ENCODE measurements at places on chromosomes 12 and 14.

GRCh38 chr12:5971194-5971850, 26.3 kb upstream of the ANO2 start:
- DNase-seq: no peak

DNA sequence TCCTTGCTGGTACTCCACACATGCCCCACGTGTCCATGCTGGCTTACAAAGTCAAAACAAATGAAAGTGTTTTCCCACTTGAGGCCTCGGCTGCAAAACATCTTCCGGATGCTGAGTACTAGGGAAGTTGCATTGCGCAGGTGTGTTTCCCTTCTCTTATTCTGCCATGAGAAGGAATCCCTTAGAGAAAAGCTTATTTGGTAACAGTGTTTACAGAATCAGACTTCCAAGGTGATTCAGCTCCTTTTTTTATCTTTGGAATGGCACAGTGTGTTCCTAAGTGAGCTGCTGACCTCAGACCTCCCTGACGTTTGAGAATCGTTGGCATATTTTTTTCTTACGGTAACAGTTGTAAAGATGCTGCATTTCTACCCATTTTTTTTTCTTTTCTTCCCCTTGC, 211.3 kb downstream of the ESR2 start:
- no peak for DNase-seq

GRCh38 chr14:75249251-75249957, 29.2 kb upstream of the FOS start:
- DNase-seq: no peak

DNA sequence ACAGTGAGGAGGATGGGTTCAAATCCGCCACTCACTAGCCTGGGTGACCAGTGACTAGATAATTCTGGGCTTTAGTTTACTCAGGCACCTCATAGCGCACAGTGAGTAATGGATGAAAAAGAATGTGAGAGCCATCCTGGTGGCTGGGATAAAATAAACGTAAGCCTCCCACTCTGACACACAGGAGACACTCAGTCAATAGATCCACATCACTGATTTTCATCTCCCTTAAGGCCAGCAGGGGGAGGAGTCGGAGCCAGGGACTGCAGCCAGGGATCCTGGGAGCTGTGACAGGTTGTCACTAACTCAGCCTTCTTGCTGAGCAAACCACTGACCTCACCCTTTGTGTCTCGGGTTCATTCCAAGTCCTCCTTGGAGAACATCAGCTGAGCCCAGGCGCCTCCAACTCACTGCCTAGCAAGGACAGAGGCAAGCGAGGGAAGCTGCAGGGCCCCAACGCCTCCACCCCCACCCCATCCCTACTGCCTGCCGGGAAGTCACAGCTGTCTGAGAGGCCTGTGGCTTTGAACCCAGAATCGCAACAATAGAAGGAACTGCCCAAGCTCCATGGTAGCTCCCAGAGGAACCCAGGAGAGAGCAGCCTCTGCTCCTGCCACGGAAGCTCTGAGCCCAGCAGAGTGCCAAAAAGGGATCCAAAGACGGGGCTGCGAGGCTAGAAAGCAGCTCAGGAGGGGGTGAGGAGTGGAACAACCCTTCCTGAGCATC, 30.7 kb downstream of the PXN start:
- DNase-seq: no peak

- no peak for DNase-seq
Measured at GRCh38 chr12:3697311-3697870, 55.5 kb downstream of the CRACR2A start.

GRCh38 chr12:9731393-9731792, 1.5 kb downstream of the CLECL1 start:
- no peak for DNase-seq

DNA sequence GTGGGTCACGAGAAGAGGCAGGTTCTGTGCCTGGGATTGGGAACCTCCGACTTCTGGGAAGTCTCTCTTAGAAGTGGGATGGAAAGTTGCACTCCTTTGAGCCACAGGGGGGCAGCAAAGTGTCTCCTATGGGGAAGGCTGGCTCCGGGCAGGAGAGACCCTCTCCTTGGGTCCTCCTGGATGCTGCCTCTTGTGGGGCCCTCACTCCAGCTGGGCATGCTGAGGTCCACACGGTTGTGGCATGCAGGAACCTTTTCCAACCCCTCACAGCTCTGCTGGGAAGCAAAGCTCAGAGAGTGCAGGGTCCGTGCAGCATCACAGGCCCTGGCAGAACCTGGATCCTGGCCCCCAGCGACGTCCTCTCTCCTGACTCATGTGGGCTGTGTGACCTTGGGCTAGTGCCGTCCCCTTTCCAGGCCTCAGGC, 17.4 kb downstream of the SDSL start:
- DNase-seq: no peak

GRCh38 chr14:43308421-43309110, 1198.5 kb downstream of the FSCB start:
- no peak for DNase-seq

DNA sequence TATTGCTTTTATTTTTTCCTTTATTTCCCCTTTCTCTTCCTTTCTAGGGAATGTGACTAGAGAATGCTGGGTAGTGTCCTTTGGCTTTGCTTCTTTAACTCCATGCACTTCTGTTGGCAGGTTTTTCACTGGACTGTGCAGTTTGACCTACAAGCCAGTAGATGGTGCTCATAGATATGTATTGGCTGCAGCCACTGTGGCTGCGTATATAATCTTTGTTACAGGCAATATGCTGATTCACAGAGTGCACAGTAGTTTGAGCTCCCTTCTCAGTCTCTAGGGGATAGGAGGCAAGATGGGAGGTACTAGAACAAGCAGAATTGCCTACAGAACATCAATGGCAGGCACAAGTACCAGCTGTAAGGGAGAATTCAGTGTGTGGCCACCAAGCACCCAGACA, 503.5 kb downstream of the LRFN5 start:
- no peak for DNase-seq

DNA sequence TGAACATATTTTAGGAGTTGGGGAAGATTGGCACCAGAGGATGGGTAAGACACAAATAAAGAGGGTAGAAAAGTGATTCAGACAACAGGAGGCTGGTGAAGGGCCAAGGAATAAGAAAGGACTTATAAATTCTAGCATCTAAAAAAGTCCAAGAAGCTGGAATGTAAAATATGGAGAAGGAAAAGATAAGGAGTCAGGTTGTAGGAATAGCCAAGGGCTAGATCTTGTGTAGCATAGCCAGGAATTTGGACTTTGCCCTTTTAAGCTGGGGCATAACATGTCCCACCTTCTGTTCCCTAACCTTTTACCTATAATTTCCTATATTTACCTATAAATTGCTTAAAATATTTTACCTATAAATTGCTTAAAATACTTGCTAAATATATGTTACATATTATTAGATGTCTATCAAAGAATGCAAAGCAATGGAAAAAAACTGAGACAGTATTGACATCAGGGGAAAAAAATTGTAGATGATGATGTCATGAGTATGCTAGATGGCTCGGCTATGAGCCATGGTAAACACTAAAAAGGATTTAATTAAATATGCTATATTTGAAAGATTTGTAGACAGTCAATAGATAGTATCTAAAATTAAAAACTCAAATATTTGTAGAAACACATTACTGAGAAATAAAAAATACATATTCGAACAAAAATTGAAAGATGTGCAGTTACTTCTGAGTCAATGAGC, 99.7 kb upstream of the PLEKHG7 start:
- no peak for DNase-seq

DNA sequence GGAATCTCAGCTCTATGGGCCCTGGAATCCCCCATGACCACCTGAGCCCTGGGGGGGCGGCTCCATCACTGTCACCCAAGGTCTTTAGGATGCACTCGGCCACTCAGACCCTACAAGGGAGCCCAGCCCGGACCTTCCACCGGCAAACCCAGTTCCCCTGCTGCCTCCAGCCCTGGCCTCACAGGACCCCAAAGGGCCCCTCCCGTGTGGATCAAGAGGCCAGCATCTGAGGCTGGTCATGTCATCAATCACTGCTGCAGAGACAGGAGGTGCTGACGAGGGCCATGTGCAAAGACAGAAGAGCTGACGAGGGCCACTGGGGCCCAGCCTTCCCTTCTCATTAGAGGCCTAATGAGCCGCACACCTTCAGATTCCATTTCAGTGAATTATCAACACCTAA, 39.0 kb upstream of the SFSWAP start:
- DNase-seq: no peak

- DNase-seq: no peak
Measured at GRCh38 chr12:89655841-89656240, 52.8 kb downstream of the ATP2B1 start.

- DNase-seq: no peak
Measured at GRCh38 chr12:114690267-114691135, 6.5 kb upstream of the TBX3 start.

- no peak for DNase-seq
Measured at GRCh38 chr12:95739561-95740313, 50.8 kb downstream of the NTN4 start.

DNA sequence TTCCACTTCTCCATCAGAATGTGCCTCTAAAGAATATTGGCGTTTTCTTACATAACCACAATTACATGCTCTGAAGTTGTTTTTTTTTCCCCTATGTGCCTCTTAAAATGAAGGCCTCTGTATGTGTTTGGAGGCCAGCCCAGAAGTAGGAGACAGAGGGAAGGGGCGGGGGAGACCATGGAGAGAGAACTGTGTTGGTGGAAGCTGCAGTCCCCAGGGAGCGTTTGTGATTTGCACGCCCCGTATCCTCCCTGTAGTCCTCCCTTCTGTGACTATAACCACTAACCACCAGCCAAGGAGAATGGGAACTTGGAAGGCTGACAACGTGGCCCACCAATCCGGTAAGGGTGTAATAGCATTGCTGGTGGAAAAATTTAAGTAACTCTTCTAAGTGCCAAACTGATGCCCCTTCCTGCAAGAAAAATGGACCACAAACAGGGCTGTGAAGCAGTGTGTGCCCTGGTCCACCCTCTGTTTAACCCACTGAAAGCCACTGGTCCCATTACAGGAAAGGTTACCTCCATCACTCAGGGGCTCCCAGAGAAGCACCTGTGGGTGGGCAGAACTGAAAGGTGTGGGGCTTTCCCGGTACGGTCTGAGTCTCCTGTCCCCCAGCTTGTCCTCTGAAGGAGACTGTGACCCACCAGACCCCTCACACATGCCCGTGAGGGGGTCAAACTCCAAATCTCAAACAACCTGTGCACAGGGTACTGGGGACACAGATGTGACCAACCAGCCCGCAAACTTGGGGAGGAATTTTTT, 36.8 kb downstream of the CCDC88C start:
- no peak for DNase-seq

DNA sequence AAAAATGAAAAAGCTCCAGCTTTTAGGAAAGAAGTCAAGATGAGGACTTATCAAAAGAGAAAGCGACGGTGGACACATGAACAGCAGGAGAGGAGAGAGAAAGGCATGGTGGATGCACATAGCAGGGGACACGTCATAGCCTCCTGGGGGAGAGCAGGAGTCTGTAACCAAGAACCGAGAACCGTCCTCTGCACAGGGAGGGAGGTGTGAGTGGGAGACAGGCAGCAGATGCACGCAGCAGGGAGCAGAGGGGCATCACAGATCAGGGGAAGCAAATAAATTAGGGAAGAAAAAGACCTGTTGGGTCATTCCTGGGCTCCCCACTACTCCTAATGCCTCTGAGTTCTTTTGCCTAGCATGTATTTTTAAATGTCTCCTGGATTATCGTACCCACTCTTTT, 138.1 kb upstream of the RMST start:
- DNase-seq: no peak

DNA sequence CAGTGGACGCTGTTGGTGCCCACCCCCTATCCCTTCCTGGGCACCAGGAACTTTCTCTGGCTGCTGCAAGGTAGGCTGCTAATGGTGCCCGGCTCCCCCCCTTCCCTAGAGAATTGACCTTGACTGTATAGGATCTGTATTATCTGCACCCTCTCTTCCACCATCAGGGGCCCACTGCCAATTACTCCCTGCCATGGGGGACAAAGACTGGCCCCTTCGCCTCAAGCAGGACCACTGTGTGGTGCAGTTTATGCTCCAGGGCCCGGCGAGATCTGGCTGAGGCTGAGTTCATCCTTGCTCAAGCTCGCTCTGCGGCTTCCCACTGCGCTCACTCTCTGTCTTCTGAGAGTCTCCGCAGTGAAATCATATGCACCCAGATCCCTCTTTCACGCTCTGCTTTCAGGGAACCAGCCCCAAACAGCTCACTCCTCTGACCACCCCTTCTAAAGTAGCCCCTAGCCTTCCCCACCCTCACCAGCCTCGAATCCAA, 95.2 kb downstream of the LGMN start:
- DNase-seq: no peak

- DNase-seq: no peak
Measured at GRCh38 chr14:56815745-56816144, 5.5 kb upstream of the OTX2 start.

DNA sequence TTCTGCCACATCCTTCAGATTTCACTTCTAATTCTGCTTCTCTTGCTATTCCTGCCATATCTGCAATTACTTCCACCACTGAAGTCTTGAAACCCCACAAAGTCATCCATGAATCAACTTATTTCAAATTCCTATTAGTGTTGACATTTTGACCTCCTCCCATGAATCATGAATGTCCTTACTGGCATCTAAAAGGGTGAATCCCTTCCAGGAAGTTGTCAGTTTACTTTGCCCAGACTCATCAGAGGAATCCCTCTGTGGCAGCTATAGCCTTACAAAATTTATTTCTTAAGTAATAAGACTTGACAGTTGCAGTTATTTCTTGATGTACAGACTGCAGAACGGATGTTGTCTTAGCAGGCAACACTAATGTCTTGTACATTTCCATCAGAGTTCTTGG, 162.9 kb downstream of the PCNX1 start:
- DNase-seq: no peak

DNA sequence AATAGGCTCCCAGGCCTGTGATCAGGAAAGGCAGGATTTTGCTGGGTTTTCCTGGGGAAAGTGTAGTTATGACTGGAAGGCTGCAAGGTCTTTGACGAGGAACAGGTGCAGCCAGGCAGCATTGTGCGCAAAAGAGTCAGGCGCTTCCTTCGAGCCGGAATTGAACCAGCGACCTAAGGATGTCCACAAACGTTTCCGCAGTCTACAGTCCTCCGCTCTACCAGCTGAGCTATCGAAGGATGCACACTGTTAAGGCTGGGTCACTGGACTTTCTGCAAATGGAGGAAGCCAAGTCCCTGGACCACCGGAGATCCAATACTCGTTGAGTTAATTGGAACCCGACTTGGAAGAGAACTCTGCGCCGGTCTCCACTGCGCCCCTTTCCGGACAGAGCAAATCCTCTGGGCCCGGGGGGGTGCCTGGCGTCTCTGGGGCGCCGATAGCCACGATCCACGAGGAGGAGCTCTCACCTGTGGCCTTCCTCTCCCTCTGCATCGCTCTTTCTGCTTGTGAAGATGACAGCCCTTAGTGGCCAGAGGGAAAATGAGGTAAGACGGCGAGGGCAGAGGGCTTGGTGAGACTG, 18.4 kb upstream of the OR6S1 start:
- no peak for DNase-seq

DNA sequence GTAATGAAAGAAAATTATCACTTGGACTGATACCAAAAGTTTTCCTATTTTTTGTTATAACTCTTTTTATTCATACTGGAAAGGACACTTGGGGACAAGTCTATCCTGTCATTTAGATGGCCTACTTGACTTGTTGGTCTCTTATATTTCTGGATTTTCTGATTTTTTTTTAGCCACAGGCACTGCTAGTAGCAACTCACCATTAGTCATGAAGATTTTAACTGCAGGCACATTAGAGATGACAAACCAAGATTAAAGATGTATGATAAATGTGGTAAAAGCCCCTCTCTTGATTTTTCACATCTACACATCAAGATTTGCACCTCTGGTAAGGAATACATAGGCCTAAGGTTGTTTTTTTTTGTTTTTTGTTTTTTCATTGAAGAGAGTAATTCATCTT, 217.0 kb downstream of the SLC25A21 start:
- DNase-seq: no peak

- no peak for DNase-seq
Measured at GRCh38 chr14:92323011-92323915, at the start of gene SLC24A4. Gene SLC24A4 (plus strand): TSS chr14:92323165. CDS start chr14:92323831, 666 bp downstream.

Measured in right renal cortex interstitium (tissue), 3 donors.